Activated naive CD8-positive, alpha-beta T cell treated with anti-CD3 and anti-CD28 coated beads, Interleukin-2, amount 50 U/mL, for 16 hours (primary cell): ENCODE measurements at places on chromosomes 6 and 20.

DNA sequence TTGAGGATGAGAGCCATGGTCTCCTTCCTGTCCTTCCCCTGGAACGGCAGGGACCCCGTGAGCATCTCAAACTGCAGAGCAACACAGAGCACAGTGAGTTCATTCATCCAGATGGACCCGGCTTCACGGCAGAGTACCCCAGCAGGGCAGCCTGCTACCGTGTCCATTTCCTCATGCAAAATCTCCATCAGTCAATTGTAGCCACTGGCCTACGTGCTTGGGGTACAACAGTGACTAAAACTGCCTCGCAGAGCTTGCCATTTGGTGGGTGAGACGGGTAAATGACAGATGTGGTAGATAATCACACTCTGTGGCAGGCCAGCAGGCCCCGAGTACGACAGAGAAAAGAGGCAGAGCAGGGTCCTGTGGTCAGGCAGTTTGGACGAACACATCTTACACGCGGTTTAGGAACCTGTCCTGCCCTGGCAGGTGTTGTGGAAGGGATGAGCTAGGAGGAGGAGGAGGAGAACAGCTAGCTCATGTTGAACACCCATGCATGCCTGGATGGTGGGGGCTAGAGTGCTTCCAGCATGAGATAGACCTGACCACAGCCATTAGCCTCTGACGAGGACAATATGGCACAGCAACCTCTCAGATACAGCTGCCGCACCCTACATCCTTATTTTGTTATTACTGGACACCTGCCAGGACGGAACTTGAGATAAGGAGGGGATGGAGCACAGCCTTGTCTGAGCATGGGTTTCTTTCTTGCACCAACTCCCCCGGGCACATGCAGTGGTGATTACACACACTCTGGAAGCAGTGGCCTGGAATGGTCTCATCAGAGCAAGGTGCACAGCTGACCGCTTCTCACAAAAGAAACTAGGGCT, 95.6 kb downstream of the RAMACL start:
- no peak for DNase-seq

DNA sequence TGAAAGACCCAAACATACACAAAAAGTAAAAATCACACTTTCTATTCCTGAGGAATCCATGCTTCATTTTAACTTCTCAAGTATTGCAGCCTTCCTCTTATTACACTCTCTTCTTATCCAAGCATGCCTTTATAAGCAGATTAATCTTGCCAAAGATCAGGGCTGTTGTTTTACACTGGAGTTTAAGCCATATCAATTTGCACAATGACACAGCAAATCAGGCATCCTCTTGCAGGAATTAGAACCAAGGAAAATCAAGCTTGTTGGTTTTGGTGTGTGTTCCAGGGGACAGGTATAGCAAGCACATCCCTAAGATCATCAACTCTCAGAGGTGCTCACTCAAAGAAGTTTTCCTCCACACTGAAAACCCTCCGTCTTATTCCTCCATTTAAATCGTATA, 69.5 kb downstream of the CYP39A1 start:
- no peak for DNase-seq

DNA sequence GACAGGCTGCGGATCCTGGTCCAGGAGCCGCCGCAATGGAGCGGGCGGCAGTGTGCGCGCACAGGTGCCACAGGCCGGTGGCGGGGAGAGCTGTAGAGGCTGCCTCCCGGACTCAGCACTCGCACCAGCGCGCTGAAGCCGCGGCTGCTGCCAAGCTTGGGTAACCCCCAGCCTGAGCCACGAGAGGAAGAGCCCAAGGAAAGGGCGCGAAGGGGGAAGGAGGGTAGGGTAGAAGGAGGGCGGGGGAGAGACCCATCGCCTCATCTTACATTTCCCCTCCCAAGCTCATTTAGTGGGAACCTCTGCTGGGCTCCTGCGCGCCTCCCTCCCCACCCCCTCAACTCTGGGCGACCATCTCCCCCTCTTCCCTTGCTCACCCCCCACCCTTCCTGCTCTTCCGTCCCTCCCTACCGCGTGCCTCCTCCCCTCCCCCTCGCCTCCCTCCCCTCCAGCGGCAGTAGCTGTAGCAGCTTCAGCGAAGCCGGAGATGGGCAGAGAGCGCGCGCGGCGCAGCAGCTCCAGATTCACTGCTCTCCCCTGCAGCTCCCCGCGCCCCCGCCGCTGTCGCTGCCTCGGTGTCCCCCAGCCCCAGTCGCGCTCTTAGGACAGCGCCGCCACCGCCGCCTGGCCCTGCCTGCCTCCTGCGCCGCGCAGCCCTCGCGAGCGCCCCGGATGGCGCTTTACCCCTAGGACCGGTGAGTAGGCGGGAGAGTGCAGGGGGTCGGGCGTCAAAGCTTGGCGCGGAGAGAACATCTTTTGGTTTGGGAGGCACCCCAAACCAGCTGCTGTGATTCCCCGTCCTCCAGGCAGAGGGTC, at the start of gene FUT9:
TSS of gene FUT9 (plus strand) at position 457 of the 816 bp plus-strand sequence. CDS start 187,182 bp downstream, outside the sequence.
- no peak for DNase-seq

GRCh38 chr6:170107606-170108222, 183.2 kb downstream of the DLL1 start:
- DNase-seq: no peak

GRCh38 chr6:95670011-95670463, 92.7 kb downstream of the MANEA start:
- DNase-seq: no peak

DNA sequence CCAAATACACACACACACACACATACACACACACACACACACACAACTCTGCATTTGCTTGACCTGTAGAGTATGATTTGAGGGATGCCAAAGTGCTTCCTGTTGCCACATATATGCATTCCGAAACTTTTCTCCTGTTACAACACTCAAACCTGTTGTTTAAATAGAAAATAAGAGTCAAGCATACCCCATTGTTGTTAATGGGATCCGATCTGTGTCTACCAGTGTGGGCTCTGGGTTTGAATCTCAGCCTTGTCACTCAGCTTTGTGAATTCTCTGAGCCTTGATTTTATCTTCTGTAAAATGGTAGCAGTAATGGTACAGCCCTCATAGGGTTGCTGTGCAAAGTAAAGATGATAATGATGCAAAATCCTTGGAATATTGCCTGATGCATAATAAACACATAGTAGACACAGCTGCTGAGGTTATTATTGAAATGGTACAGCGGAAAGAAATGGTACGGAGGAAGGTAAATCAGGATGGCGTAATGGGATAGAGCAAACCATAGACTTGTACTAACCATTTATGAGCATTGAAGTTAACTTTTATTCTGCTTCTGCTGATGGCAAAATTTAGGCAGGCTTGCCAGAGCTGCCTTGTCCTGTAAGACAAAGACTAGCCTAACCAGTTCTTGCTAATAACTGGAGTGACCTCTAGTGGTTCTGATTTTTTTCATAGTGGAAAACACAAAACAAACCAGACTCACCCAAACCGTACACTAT, 113.5 kb upstream of the PHACTR1 start:
- no peak for DNase-seq

- DNase-seq: no peak
Measured at GRCh38 chr6:15352220-15352619, 106.4 kb downstream of the JARID2 start.

- DNase-seq: no peak
Measured at GRCh38 chr6:363291-363690, 28.3 kb upstream of the IRF4 start.

DNA sequence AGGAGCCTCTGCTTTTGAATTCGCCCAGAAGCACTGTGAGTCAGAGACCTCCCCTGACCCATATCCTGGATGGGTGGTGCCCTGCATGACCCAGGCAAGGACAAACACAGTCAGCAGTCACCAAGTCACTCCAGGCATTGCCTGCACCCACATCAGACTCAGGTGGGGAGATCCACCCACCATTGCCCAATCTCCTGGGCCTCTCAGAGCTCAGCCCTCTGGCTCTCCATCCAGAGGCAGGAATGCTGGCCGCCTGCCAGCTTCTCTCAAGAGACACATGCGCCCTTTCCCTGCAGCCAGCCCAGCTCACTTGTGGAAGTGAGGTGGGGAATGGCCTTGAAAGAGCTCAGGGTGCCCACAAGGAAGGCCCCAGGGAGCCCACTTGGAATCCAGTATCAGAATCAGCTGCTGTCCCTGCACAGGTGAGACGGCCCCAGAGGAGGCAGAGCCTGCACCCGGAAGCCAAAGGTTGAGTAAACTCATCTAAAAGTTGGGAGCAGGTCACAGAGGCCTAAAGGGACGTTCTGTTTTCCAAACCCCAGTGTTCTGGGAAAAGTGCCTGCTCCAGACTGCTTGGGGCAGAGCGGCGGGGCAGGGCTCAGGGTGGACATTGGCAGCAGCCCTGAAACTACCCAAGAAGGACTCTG, 129.8 kb downstream of the PREX1 start:
- no peak for DNase-seq

DNA sequence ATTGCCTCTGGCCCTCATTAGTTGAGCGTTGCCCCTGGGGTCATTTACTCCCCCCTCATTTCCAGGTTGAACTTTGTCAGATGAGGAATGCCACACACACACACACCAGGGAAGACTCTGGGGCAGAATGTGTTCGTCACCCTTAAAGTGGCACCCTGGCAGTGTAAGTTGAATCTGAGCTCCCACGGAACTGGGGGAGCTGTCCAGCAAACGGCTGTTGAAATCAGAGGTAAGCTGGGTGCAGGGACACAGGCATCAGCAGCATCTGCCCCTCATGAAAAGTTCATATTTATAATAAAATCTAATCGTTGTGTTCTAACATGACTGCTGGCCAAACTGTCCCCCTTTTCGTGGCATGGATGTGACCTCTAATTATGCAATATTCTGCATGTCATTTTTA, 4.3 kb upstream of the MC3R start:
- no peak for DNase-seq

DNA sequence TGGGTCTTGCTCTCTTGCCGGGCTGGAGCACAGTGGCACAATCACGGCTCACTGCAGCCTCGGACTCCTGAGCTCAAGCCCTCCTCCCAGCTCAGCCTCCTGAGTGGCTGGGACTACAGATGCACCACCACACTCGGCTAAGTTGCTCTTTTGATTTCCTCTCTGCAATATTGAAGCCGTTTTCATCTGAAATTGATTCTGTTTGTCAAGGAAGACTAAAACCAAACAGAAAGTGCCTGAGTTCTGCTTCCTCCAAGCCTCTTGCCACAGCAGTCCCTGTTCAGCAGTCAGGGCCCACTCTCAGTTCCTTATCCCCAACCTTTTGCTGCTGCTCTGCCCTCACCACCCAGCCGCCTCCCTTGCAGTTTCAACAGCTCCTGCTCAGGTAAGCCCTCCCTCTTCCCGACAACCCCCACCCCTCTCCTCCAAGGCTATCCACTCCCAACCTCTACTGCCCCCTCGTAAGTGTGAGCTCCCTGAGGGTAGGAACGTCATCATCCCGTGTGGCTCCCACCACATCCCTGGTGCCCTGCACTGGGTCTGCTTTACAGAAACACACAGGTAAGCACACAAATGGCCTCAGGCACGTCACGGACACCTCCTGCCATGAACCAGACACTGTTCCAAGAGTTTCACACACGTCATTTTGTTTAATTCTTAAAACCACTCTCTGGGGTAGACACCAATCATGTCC, 70.7 kb upstream of the TAB2 start:
- no peak for DNase-seq

GRCh38 chr20:46217583-46217982, 90.7 kb downstream of the CDH22 start:
- DNase-seq: no peak

- DNase-seq: no peak
Measured at GRCh38 chr20:22374678-22375590, 209.4 kb downstream of the FOXA2 start.

DNA sequence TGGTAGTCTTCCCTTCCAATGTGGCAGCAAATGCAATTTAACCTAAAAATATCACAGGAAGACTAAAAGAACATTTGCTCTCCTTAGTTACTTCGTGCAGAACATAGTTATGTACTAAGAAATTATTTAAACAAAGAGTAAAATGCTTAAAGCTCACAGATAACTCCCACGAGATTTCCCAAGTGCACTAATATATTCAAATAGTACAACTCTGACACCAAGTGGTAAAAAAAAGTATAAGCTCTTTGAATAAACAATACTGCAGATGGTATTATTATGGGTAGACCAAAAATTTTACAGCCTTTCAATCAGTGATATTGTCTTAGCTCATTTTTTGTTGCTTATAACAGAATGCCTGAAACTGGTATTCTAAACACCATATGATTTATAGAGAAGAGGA, 52.8 kb upstream of the FILIP1 start:
- DNase-seq: no peak

- DNase-seq: no peak
Measured at GRCh38 chr20:58682656-58683531, 9.7 kb upstream of the NPEPL1 start.

DNA sequence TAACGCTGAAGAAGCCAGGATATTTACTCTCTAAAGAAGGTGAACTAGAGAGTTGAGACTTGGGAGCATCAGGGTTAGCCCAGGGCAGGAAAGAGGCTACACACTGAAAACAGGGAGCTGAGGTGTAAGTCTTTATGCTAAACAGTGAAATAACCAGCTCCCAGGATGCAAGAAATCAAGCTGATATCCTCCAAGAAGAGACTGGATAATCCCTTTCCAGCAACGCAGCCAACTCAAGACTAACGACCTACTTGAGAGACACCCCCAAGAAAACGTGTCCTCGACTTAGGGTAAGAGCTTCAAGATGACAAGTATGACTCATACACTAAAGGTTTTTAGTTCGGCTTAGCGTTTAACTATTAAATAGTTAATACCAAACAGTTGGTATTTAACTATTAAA, 202.2 kb downstream of the TASP1 start:
- no peak for DNase-seq

GRCh38 chr20:44979090-44979621, 12.8 kb downstream of the STK4 start:
- DNase-seq: no peak
